ENCODE measurements at places on chromosomes 13 and 19. TPM values are rescaled to one million over a fixed set of nuclear protein-coding genes. Genes with fewer than 3 reads are reported as not detected.

DNA sequence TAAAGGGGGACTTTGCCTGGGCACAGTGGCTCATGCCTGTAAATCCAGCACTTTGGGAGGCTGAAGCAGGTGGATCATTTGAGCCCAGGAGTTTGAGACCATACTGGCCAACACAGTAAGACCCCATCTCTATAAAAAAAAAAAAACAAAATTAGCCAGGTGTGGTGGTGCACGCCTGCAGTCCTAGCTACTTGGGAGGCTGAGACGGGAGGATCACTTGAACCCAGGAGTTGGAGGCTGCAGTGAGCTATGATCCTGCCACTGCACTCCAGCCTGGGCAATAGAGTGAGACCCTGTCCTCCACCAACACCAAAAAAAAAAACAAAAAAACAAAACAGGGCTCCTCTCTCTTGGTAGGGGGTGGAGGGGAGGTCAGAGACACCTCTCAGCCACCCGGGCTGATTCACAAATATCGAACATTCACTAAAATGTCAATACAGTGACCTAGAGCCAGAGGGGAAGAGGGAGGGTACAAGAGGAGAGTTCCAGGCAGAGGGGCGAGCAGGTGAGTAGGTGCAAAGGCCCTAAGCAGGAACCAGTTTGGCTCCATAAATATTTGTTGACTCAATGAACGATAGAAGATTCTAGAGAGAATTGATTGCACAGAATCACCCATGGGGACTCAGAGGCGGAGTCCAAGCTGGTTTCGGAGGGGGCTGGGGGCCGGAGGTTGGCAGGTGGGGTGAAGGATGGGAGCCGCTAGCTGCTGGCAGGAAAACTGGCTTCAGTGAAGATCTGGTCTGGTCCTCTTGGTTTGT, 1.0 kb upstream of the CREB3L3 start:
- no peak overlapping the region for H3K27ac ChIP-seq
- no peak for ATAC-seq
- peaks cover 74% of the 10 kb centered on the region for H3K27me3 ChIP-seq
- H3K4me3 ChIP-seq = no peak overlapping the region
- no peaks in the 10 kb centered on the region for H3K36me3 ChIP-seq
- no peaks in the 10 kb centered on the region for H3K4me1 ChIP-seq

DNA sequence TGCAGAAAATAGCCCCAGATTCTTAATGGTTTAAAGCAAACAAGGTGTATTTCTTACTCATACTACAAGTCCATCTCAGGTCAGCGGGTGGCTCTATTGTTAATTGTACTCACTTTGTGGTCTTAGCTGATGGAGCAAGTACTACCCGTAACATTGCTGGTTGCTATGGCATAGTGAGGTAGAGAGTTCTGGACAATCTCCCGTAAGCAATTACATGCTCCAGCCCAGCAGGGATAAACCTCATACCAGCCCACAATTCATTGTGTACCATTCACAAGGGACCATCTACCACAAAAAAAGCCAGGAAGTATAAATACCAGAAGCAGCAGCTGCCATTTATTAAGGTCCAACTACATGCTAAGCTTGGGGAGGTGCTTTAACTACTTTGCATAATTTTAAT, 167.1 kb downstream of the PCDH9 start:
- no peak overlapping the region for H3K4me3 ChIP-seq
- H3K4me1 ChIP-seq = peaks cover 7% of the 10 kb centered on the region
- H3K27me3 ChIP-seq = no peaks in the 10 kb centered on the region
- H3K36me3 ChIP-seq = no peaks in the 10 kb centered on the region
- no peak overlapping the region for H3K27ac ChIP-seq

- no peak for ATAC-seq
- no peak overlapping the region for H3K4me3 ChIP-seq
- no peaks in the 10 kb centered on the region for H3K36me3 ChIP-seq
- no peaks in the 10 kb centered on the region for H3K27me3 ChIP-seq
Measured at GRCh38 chr19:6239401-6239844, 40.4 kb downstream of the MLLT1 start.

DNA sequence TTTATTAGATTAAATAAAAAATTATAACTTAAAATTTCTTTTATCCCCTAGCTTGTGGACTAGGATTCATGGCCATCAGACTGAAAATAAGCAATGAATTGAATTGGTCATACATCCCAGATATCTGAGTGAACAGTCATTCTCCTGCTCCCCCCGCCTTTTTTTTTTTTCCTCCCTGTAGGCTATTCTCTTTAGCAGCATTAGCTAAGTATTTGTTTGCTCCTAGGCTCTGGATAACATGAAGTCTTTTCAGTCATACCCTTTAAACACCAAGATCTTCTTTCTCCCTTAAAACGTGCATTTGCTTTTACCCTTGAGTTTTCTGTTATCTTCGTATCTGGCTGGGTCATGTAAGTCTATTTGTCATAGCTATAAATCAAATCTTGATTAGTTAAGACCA, 866.7 kb upstream of the SPRY2 start:
- no peak overlapping the region for H3K4me3 ChIP-seq
- H3K27ac ChIP-seq = no peak overlapping the region
- H3K4me1 ChIP-seq = no peaks in the 10 kb centered on the region
- ATAC-seq = no peak
- H3K36me3 ChIP-seq = no peaks in the 10 kb centered on the region

GRCh38 chr19:6685962-6686627, 16.1 kb upstream of the TNFSF14 start:
- ATAC-seq = no peak
- H3K27ac ChIP-seq = no peak overlapping the region
- H3K27me3 ChIP-seq = peaks cover 1% of the 10 kb centered on the region

DNA sequence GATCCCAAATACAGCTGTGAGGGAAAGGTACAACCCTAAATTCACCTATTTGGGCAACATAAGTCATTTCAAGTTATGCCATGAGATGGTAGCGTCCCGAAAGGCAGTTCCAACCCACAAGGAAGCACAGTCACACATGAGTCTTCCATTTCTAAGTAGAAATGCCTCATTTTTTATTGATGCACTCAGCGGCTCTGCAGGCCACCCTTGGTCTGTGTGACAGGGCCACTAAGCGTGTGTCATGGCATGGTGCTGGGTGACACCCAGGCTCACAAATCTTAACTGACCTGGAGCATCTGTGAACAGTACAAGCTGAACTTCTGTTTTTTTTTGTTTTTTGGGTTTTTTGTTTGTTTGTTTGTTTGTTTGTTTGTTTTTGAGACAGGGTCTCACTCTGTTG, 15.1 kb downstream of the RAB20 start:
- ATAC-seq = no peak
- no peak overlapping the region for H3K4me3 ChIP-seq
- H3K27me3 ChIP-seq = no peaks in the 10 kb centered on the region
- H3K27ac ChIP-seq = no peak overlapping the region

- ATAC-seq = no peak
- H3K4me3 ChIP-seq = no peak overlapping the region
- no peak overlapping the region for H3K27ac ChIP-seq
Measured at GRCh38 chr19:51503286-51503817, 1.8 kb upstream of the SIGLEC12 start.

The CATSPERD gene
- total RNA-seq = not detected

The SYNE4 gene
- total RNA-seq = not detected

The RDH8 gene
- total RNA-seq = not detected

The TRPM4 gene
- 18.2 TPM for total RNA-seq

The ZMYM5 gene
- 16.0 TPM for total RNA-seq

The CERS1 gene
- total RNA-seq = not detected

The LILRB1 gene
- 0.79 TPM for total RNA-seq

The MAP2K7 gene
- 16.7 TPM for total RNA-seq

The ANGPTL8 gene
- total RNA-seq = not detected

The GRK1 gene
- total RNA-seq = not detected

The ZNF582 gene
- total RNA-seq = 5.7 TPM
